Left hindlimb (tissue), 1 donor: ENCODE measurements at places on chromosomes 6 and 20.

GRCh38 chr6:144757299-144757698, 472.2 kb downstream of the UTRN start:
- DNase-seq = no peak

- no peak for DNase-seq
Measured at GRCh38 chr6:163513570-163514166, 99.2 kb downstream of the QKI start.

DNA sequence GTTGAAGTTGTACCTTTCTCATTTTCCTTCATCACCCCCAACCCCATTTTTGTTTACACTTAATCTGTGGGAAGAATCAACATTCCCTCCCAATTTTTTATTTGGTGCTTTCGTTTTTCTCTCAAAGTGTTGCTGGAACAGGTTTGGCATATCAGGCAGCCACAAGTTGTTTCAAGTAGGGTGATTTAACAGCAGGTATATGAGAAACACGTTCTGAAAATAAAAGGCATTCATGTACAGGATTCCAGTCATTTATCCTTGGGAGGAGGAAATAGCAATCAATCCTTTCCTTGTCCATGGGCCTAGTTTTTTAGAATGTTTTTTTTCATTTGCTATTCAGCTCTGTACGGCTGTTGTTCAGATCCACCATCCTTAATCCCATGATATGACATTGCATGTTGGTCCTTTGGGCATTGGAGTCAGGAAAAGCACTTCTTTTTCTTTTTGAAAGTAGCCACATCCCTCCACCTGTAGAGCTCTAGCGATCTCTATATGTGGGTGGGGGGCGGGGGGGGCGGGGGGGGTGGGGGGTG, 120.2 kb downstream of the JARID2 start:
- no peak for DNase-seq

GRCh38 chr6:151876122-151876521, 68.6 kb downstream of the ESR1 start:
- no peak for DNase-seq

DNA sequence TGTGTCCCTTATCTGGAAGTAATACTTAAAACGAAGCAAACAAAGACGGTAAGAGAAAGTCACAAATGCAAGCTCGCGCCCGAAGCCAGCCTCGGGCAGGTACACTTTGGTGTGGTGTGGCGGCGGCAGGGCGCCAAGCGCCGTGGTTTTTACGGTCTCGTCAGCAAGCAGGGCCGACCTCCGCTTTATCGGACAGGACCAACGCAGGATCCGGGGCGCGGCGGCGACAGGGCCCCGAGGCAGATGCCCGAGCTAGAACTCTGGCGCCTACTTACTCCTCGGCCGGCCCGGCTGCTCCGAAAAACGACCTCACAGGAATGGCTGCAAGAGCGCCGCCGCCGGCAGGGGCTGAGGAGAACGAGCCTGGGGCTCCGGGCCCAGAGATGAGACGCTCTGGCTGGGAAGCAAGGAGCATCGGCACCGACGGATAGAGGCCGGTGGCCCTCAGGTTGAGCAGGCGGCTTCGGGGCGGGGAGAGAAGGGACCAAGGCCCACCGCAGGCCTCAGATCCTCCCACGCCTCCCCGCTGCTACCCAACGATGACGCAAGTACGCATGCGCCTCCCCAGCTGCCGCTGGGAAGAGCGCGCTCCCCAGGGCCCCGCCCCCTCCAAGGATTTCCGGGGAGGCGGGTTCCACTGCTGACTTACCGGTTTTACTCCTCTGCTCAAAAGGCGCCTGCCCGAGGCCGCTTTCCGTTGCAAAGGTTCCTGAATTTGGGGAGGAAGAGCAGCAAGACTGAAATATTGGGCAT, 60.6 kb downstream of the FAM217A start:
- DNase-seq = peak; percentile 95

GRCh38 chr6:70823651-70824050, 133.2 kb downstream of the B3GAT2 start:
- no peak for DNase-seq

DNA sequence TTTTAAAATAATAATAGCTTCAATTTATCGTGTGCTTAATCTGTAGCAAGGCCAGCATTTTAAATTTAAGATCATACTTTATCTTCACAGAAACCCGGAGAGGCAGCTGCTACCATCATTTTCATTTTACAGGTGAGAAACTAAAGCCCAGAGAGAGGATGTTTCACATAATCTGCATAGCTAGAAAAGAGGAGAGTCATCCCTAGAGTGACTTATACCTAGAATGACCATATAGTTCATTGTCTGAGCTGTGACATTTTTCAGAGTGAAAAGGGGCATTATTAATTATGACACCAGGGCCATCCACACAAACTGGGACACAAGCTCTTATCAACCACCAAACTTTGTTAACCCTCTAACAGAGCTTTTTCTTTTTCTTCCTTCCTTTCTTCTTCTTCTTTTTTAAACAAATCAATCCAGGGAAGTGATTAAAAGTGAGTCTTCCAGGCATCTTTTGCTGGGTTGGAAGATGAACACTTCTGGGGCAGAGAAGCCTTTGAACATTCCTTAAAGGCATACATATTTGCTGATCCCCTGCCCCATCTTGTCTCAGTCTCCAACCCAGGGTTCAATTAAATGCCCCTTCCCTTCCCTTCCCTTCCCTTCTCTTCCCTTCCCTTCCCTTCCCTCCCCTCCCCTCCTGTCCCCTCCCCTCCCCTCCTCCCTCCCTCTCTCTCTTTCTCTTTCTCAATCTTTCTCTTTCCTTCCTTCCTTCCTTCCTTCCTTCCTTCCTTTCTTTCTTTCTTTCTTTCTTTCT, 272.5 kb upstream of the JAG1 start:
- no peak for DNase-seq

DNA sequence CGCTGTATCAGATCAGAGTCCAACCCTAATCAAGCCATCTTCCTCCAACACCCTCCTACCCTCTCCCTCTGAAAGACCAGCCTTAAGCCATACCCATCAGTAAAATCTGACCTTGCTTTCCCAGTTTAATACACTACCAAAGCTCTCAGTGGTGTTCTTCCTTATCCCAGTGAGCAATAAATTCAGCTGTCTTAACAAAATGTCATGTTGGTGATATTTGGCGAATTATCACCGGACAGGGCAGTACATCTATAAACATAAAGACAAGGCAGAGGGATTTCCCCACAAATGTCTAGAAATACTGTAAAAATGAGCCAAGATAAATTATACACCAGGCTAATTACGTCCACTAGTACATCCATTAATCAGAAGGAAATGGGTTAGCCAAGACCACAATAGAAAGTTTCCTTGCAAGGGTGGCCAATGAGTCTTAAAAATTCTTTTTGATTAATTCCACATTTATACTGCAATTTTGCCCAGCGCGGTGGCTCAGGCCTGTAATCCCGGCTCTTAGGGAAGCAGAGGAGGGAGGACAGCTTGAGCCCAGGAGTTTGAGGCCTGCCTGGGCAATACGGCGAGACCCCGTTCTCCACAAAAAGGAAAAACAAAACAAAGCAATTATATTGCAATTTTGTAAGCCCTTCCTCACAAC, 905 bp downstream of the RARS2 start:
- DNase-seq = no peak

DNA sequence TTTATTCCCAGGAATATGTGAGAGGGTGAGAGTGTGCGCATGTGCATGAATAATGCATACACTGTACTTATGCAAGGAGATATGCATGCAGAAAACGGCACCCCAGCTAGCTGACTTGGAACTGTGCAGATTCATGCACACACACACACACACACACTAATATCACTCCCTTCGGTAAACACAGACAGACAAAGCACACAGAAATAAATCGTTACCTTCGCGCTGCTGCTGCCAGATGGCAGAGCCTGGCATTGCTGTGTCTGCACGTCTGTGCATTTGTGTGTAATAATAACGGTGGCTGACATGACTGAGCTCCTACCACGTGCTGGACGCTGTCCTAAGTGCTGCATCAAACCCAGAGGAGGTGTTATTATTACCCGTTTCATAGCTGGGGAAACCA, 36.8 kb downstream of the PREX1 start:
- no peak for DNase-seq

DNA sequence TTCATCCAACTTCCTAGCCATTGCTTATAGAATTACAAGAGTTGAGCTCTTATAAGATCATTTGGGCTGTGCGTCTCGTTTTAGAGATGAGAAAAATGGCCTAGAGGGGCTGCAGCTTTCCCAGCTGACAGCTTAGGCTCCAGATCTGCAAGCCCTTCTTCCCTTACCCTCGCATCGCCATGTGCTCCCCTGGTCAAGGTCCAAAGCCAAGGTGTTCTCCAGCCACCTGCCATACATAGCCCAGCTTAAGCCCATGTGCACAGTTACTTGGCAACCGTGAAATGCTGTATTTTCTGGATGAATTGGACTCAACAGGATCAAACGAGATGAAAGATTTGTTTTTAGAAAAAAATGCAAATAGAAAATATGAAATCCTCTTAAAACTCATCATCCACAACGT, 7.9 kb downstream of the MAP3K4 start:
- no peak for DNase-seq

DNA sequence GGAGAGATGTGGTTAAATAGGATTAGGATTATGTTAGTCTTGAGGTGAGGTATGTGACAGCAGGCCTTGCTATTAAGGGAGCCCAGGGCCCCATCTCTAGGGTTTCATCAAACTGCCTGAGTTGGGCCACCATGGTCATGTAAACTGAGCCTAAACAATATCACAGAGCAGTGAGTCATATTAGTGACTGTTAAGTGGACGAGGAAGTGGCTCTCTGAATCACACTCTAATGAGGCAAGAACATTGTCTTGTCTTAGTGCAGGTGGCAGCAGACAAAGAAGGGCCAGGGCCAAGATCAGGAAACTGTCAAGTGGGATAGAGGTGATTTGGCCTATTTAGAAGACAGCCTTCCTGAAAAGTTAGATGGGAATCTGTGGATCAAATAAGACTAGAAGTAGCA, 23.1 kb downstream of the ENPP3 start:
- no peak for DNase-seq

- peak; percentile 38 for DNase-seq
Measured at GRCh38 chr6:119742188-119742803, 392.7 kb upstream of the MAN1A1 start.

- DNase-seq = peak; percentile 88
Measured at GRCh38 chr6:163711615-163712565, 297.4 kb downstream of the QKI start.

DNA sequence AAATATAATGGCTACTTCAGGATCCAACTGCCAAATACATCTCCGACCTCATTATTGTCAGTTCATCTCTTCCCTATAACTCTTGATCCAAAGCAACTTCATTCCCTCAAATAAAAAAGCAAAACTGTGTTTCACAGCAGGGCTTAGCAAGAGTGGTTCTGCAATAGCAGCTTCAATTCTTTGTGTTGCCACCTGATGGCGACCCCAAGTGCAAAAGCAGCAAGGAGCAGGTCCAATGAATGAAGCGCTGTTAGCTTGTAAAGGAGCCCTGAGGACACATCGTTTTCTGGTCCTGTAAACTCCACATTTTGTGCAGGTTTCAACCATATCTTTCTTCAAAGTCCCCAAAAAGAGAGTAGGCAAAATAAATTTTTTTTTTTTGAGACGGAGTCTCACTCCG, 19.6 kb downstream of the RTN4IP1 start:
- no peak for DNase-seq

- no peak for DNase-seq
Measured at GRCh38 chr6:87669051-87669450, 33.0 kb downstream of the AKIRIN2 start.

GRCh38 chr6:82246802-82247504, 591 bp downstream of the IBTK start:
- DNase-seq = no peak

DNA sequence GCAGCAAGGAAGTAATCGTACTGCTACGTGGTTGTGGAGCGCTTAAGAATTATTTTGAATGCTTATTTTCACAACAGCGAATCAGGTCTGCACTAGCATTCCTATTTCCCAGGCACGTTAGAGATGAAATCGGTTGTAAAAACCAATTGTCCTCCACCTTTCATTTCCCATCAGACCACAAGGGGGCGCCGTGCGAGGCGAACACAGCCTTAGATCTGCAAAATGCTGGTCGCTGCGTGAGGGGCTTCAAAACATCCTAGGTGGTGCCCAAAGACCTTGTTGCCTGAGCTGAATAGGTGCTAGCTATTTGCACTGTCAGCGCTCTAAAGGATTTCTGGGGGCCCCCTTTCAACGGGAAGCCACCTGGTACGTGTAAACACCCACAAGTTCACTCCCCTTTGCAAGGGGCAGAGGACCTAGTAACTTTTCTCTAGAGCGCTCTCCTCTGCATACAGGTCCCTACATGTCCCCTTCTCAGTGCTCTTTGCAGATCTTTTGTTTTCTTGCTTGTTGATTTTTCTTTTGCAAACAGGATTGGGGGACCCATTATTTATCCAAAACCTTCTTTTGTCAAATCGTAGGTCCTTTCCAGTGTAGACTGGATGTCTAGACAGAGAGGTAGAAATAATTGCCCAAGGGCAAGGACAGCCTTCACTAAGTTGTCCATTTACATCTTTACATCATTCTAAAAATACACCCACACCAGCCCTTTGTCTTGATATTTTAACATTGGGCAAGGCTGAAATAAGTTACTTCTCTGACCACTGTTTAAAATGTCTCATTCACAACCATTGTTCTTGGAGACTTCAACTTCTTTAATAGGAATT, 59.8 kb downstream of the NEDD9 start:
- DNase-seq = peak; percentile 66

GRCh38 chr6:121222656-121223055, 111.6 kb downstream of the TBC1D32 start:
- DNase-seq = no peak

- DNase-seq = no peak
Measured at GRCh38 chr20:54869765-54870164, 394.4 kb downstream of the DOK5 start.

- no peak for DNase-seq
Measured at GRCh38 chr6:15474196-15474595, 188.6 kb downstream of the DTNBP1 start.

- DNase-seq = no peak
Measured at GRCh38 chr6:132234356-132234755, 166.9 kb downstream of the MOXD1 start.

DNA sequence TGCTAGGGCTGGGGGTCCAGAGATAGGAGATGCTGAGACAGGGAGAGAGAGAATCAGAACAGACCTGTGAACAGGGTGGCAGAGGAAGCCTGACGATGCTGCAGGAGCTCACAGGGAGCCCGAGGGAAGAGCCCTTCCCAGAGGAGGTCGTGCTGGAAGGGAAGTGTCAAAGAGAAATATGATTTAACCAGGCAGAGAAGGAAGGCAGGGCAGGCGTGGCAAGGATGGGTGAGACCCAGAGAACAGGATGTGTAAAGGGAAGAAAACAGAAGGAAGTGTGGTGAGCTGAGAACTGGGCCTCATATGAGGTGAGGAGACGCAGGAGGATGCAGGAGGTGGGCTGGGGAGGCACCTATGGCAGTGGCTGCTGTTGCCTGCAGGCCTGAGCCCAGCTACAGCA, 105.6 kb downstream of the ZDHHC14 start:
- no peak for DNase-seq

DNA sequence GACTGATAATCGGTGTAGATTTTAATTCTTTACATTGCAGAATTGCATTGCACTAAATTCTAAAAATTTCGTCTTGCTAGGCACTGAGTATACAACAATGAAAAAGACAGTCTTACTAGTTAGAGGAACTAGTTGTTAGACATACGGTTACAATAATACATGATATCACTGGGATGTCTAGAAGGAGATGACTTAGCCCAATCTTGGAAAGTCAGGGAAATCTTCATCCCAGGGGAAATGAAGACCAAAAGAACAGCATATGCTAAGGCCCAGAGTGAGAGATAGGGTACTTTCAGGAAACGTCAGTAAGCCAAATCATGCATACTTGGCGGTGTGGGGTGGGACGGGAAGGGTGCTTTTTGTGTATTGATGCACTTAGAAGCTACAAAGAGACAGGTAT, 901 bp downstream of the CEP57L1 start:
- no peak for DNase-seq
